ENCODE measurements at places on chromosomes 4 and X.

GRCh38 chr4:110516106-110516922, 40.4 kb downstream of the ENPEP start:
- DNase-seq = peak; percentile 53

DNA sequence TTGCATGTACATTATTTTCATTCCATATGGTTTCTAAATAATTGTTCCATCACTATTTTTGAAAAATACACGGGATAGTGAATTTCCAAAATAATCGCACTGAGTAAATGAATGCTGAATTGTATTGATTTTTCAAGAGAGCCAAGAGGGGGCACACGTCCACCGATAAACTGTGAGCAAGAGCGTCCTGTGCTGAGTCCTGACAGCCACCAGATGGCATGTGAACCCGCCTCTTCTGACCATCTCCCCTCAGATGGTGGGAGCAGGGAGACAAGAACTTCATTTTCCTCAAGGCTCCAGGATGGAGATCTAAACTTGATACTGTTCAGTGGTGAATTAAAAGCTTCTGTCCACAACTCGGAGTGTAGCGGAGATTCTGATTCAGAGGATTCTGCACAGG, 30.6 kb upstream of the IL9R start:
- peak; percentile 3 for DNase-seq

DNA sequence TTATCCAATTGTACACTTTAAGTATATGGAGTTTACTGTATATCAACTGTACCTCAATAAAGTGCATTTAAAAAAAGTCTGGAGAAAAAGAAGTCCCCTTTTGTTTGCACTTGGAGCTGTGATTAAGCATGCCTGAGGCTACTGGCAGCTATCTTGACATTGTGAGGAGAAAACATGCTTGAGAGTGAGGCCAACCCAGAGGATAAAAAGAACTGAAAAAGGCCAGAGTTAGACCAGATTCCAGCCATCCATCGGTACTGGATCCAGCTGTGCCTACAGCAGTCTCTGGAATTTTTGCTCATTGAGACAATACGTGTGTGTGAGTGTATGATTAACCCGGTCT, 57.4 kb downstream of the LGI2 start:
- no peak for DNase-seq

DNA sequence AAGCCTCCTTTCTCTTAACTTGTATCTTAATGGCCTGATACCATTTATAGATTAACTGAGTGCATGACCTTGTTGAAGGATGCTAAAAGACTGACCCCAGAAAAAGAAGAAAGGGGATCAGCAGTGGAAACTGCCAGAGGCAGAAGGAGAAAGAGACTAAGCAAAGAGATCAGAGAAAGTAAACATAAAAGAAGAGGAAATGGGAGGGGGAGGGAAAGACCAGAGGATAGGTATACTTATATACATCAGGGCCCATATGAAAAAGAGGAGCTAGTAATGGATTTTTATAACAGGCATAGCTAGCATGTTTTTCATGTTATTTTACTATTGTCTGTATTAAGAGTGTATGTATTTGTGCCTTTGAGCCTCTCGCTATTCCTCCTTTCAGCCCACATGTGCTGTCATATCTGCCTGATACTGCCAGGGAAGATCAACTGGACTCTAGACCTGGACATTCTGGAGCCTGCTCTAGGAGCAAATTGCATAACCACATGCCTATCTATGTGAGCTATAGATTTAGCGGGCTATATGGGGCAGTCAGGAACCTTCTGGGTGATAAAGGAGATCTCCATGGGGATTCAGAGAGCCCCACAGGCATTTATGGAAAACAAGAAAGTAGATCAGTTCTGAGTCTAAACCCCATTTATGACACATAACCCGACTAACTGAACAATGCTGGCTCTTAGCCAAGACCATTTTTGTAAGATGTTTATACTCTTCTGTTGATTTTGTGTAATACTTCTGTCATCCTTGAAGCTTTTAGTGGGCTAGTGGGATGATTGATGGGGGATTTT, 13.4 kb upstream of the SNX12 start:
- no peak for DNase-seq

DNA sequence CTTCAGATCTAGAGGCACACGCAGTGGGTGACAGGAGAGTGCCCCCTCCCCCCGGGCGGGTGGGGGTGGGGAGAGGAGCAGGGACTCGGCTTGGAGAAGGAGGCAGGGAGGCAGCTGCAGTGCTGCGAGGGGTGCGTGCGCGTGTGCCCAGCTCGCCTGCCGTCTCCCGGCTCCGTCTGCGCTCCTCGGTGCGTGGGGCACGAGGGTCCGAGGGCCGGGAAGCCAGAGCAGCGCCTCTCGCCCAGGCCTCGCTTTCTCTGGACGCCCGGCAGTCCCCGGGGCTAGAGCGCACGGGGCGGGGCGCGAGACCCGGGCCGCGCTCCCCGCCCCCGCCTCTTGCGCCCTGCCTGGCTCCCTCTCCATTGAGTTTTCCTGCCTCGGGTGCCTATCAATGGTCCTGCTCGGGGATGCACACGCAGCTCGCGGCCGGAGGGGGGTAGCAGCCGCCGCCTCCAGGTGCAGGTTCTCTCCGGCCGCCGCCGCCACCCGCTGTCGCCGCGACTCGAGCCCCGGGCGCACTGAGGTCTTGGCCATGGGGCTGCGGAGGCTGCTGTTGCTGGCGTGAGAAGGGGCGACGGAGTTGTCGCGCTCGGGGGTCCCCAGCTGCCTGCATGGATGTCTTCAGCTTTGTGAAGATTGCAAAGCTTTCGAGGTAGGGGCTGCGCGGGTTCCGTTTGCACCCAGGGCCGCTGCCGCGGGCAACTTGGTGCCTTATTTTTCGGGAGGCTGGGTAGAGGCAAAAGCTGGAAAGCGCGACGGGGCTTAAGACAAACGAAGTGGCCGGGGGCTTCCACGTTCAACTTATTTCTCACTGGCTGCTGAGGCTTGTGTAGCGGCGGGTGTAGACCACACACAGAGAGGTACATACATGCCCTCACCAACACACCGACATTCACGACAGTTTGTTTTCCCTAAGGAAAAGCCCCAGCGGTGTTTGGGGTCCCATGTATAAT, at the start of gene FRMPD4:
FRMPD4 (plus strand) TSS at position 113 of the 953 bp plus-strand sequence; CDS start at position 612, 499 bp downstream.
- no peak for DNase-seq

GRCh38 chrX:74351760-74352159, 47.8 kb downstream of the ZCCHC13 start:
- DNase-seq = no peak

- no peak for DNase-seq
These were observed 20.1 kb downstream of the FBXO8 start for GRCh38 chr4:174263445-174263736.

- no peak for DNase-seq
These were observed 38.6 kb downstream of the TRPC5OS start for GRCh38 chrX:111914398-111915090.

DNA sequence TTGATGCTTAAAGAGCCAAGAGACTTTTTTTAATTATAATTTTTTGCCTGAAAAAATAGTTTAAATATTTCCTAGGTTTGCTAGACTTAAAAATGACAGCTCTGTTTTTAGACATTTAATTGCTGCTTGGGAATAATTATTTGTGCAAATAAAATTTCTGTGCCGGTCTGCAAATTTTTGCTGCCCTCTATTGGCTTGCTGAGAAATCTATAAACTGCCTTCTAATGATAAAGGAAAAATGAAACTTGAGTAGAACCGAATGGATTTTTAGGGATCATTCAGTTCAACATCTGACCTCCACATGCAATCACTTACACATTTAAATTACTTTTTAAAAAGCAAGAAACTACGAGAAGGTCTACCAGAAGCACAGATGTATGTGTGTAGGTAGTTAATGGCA, 434.0 kb downstream of the FAM133A start:
- no peak for DNase-seq

DNA sequence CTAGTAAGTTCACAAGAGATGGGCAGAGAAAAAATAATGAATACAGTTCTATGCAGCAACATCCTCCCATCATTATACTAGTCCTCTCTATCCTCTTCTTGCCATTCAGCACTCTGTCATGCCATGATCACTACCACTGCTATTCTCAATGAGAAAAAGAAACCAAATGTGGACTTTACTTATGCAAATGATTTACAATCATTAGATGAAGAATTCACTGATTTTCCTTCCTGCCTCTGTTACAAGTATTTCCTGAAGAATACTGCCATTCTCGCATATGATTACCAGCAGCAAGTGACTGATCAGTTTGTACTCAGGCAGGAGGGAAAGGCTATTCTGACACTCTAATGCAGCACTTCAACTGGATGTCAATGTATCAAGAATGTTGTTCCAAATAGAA, 50.3 kb downstream of the WDFY3 start:
- DNase-seq = no peak

- no peak for DNase-seq
These were observed 502.7 kb downstream of the PACRGL start for GRCh38 chr4:21202959-21203358.

- DNase-seq = no peak
These were observed 82.9 kb downstream of the STOX2 start for GRCh38 chr4:183987987-183988392.

DNA sequence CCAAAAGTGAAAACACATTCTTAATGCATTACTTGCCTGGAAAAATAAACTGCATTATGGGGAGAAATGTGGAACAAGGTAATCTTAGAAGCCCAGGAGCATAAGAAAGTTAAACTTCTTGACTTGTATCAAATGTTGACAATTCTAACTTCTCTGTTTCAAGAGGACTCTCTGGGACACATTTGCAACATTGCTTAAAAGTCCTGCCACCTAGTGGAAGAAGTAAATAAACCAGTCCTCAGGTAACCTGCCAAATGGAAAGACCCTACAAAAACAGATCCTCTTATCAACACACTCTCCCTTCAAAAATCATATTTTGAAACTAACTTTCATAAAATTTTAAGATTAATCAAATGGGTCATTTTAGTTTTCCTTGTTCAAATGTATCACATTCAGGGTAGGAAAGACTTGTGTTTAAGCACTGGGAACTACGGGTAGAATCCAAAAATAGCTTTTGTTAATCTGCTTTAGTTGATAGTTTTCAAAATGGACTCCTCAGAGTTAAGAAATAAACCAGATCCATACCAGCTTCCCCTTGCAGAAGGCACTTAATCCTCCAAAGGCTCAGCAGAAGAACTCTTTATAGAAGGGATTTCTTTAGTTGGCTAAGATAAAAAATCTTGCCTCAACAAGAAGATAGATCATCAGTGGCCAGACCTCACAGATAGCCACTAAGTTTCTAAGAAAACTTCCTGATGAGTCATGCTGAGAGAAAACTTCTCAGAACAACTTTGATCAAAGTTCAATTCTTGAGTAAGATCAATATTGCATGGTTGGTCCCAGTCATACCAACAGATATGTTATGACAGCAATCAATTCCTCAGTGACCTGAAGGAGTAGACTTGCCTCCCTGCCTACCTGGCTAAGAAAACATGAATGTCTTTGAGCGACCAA, 141.7 kb downstream of the HHIP start:
- no peak for DNase-seq

DNA sequence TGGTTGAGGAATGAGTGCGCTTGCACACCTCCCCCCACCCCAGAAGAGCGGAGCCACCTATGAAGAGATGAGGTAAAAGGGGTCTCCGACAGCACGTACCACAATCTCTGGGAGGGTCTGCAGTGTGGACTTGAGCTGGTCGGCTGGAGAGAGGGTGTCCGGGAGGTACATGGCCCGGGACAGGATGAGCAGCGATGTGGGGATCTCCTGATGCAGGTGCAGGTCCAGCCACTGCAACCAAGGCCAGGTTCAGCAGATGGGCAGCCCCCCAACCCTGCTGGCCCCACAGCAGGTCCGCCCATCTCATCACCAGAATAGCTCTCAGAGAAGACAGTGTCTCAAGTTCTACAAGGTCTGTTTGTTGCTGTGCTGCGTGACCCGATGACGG, 30.4 kb downstream of the FGFR3 start:
- DNase-seq = no peak

GRCh38 chr4:72341432-72341820, 227.6 kb downstream of the ADAMTS3 start:
- no peak for DNase-seq

- no peak for DNase-seq
These were observed 2.6 kb downstream of the DTHD1 start for GRCh38 chr4:36283912-36284465.

DNA sequence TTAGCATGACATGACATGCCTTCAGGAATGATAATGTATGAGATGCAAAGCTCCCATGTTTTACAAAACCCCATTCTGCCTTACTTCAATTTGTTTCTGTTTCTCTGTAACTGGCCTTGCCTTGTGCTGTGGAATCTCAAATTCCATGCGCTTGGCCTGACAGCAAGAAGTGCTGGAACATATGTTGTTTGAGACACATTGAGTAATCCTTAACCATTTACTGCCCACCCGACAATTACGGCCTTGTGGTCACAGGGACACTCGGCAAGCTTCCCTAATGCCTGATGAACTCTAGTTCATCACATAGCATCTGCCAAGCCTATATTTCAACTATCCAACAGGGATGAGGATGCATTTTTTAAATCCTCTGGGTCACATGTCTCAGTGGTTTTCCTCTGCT, 226.4 kb upstream of the CASK start:
- DNase-seq = no peak

DNA sequence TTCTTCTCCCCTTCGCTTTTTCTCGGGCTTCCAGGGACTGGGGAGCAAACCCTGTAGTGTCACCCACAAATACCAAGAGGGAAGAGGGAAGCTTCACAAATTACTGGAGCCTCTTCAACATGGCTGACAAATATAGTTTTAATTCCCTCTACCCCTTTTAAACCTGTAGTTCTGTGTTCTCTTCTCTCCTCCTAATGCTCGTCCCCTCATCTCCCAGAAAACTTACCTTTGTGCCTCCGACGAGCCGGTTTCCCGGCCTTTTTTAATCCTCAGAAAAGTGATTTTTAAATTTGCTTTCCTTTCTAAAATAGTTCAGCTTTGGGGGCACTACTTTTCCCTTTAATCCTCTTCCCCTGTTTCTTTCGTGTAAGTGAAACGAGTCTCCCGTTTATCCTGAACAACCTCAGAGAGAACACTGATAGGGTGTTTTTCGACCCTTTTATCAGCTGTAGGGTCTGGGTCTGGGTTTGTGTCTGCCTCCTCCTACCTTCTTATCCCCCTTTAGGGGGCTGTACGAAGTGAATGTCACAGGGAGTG, 408 bp downstream of the TET2 start:
- no peak for DNase-seq

GRCh38 chr4:119559044-119559647, 69.5 kb downstream of the PDE5A start:
- no peak for DNase-seq

- DNase-seq = no peak
These were observed at the start of gene CXorf66 for GRCh38 chrX:139965421-139965820. CXorf66 (minus strand) TSS chrX:139965521; CDS start chrX:139965496, 25 bp downstream.

DNA sequence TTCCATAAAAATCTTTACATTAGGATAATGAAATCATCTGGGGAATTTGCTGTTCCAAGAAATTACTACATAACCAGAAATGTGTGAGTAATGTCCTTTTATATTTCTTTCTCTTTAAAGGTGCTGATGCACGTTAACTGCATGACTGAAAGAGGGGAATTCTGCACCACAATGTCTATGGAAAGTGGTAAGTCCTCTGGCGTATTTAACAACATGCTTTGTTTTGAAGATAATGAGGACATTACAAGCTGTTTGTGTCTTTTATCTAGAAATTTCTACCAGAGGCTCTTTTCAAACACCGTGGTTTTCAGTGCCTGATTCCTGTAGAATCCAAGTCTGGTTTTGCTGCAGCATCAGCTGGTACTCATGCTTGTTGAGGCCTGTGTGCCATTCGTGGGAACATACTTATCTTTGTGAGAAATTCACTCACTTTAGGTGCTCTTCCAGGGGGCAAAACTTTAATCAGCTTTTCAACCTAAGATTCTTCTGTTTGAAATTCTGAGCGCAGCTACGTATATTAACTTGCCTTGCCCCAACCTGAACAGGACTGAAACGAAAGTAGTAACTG, 257.2 kb downstream of the PDHA2 start:
- no peak for DNase-seq

Measured in stimulated activated CD8-positive, alpha-beta memory T cell treated with anti-CD3 and anti-CD28 coated beads, Interleukin-7, amount 100 ng/mL, for 1 hour (primary cell).